ENCODE measurements at places on chromosomes 2 and 18. TPM values are rescaled to one million over a fixed set of nuclear protein-coding genes. Genes with fewer than 3 reads are reported as not detected.
A peak's percentile ranks its signal among the peaks of the same experiment; 100 is the strongest.

INPP5D gene
- 2.9 TPM for total RNA-seq

DNA sequence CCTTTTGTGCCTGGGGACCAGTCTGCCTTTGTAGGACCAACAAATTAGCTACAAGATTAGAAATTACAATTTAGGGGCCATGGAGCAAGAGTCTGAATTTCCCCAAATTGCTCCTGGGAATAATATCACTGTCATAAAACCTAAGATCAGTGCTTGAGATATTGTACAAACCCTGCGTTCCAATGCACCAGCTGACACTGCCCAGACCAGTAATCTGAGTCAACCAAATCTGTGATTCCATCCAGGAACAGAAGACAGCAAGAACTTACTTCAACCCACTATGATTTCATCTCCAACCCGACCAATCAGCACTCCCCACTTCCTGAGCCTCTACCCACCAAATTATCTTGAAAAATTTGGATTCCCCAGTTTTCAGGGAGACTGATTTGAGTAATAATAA is 1305.0 kb upstream of the NRXN1 start:
- no peak overlapping the region for H3K27ac ChIP-seq
- H3K4me1 ChIP-seq = no peaks in the 10 kb centered on the region
- no peak for DNase-seq
- no peak overlapping the region for H3K4me3 ChIP-seq
- no peaks in the 10 kb centered on the region for H3K27me3 ChIP-seq

HRH4 gene
- total RNA-seq = not detected

DNA sequence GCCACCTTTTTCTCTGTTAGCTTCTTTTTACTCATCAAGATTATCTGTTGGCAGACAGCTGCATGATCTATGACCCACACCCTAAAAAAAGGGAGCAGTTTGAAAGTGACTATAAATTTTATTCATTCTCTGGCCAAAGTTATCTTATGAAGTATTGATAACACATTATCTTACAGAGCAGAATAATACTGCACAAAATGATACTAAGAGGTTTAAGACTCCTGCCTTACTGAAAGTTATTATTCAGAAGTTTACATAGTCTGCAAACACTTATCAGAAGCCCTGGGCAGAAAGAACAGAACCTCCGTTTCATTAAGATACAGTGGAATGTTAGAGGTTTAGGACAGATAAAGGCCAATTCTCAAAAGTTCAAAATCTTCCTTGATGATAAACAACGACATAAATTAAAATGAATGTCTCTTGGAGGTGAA is 78.2 kb downstream of the ZEB2 start:
- no peak overlapping the region for H3K4me3 ChIP-seq
- peaks cover 15% of the 10 kb centered on the region for H3K27me3 ChIP-seq
- no peaks in the 10 kb centered on the region for H3K36me3 ChIP-seq
- H3K27ac ChIP-seq = no peak overlapping the region

GRCh38 chr18:22378672-22379282 is 38.9 kb downstream of the CTAGE1 start:
- H3K27me3 ChIP-seq = no peaks in the 10 kb centered on the region
- H3K4me3 ChIP-seq = no peak overlapping the region
- H3K27ac ChIP-seq = no peak overlapping the region
- H3K4me1 ChIP-seq = no peaks in the 10 kb centered on the region

DNA sequence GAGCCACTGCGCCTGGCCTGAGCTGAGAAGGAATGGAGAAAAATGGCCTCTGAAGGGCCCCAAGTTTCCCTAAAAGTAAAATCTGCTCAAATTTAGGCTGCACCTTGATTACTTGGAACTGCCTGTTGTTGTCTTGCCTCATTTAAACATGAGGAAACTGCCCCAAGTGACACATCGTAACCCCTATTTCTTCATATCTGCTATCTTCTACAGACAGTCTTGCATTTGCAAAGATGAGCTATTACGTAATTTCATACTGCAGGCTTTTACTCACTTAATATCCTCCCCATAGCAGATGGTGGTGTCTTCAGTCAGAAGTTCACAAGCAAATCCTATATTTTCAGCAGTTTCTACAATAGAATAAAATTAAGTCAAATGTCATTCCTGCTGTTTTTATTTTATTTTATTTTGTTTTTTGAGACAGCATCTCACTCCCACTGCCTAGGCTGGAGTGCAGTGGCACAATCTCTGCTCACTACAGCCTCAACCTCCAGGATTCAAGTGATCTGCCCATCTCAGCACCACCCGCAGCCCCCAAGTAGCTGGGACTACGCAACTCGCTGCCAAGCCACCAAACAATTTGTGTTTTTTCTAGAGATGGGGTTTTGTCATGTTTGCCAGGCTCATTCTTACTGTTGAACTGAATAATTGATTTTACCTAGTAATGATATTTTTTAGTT is 45.3 kb upstream of the NARS1 start:
- H3K27ac ChIP-seq = peak overlapping the region; percentile 43
- no peaks in the 10 kb centered on the region for H3K4me1 ChIP-seq
- no peaks in the 10 kb centered on the region for H3K36me3 ChIP-seq
- no peak overlapping the region for H3K4me3 ChIP-seq

DNA sequence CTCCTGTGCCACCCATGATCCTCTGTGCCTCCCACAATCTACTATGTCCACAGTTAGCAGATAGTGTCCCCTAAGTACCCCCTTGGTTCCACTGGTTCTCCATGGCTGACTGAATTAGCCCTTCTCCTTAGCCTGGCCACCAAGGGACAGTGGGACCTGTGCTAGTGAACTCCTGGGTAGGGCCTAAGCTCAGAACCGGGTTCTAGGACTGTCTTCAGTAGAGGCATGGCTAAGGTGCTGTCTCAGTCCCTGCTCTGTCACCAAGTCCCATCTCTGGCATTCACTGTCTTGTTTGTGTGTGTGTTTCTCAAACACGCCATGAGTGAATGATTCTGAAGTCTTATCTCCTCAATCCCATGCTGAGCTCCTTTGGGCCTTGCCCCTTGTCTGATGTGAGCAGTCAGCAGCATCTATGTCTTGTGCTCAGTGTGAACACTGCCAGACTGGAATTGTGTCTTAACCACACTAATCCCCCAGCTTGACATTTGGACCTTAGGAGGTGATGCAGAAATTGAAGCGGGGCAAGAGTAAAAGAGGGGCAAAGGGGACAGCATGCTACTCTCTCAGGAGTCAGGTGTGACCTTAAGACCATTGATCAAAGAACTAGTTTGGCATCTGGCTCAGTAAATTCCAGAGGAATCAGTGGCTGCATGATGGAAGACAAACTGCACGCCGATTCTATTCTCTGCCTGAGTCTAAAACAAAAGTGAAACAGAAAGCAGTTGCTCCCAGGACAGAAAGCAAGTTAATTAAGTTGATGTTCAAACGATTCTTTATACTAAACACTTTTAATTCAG is 190.5 kb downstream of the ALPK2 start:
- H3K27ac ChIP-seq = peak overlapping the region; percentile 42
- H3K4me1 ChIP-seq = peaks cover 15% of the 10 kb centered on the region
- no peak overlapping the region for H3K4me3 ChIP-seq

- no peak for DNase-seq
- no peaks in the 10 kb centered on the region for H3K36me3 ChIP-seq
- no peaks in the 10 kb centered on the region for H3K4me1 ChIP-seq
- no peak overlapping the region for H3K4me3 ChIP-seq
- no peaks in the 10 kb centered on the region for H3K27me3 ChIP-seq
These were observed 87.8 kb downstream of the LRATD1 start for GRCh38 chr2:14720319-14720718.

GRCh38 chr2:216202626-216203250 is 93.6 kb downstream of the XRCC5 start:
- H3K27me3 ChIP-seq = no peaks in the 10 kb centered on the region
- peak; percentile 44 for DNase-seq
- H3K4me3 ChIP-seq = no peak overlapping the region
- H3K27ac ChIP-seq = peak overlapping the region; percentile 64
- H3K36me3 ChIP-seq = no peaks in the 10 kb centered on the region
- no peaks in the 10 kb centered on the region for H3K4me1 ChIP-seq

- H3K27me3 ChIP-seq = no peaks in the 10 kb centered on the region
These were observed 86.0 kb downstream of the CDC42EP3 start for GRCh38 chr2:37585295-37585908.

GRCh38 chr2:26251893-26252292 is 7.2 kb downstream of the HADHB start:
- H3K4me3 ChIP-seq = no peak overlapping the region
- no peaks in the 10 kb centered on the region for H3K36me3 ChIP-seq
- no peaks in the 10 kb centered on the region for H3K27me3 ChIP-seq
- H3K27ac ChIP-seq = no peak overlapping the region

GRCh38 chr18:70553936-70554260 is 265.1 kb downstream of the SOCS6 start:
- no peaks in the 10 kb centered on the region for H3K27me3 ChIP-seq
- DNase-seq = no peak
- H3K36me3 ChIP-seq = no peaks in the 10 kb centered on the region
- no peaks in the 10 kb centered on the region for H3K4me1 ChIP-seq
- no peak overlapping the region for H3K27ac ChIP-seq

DNA sequence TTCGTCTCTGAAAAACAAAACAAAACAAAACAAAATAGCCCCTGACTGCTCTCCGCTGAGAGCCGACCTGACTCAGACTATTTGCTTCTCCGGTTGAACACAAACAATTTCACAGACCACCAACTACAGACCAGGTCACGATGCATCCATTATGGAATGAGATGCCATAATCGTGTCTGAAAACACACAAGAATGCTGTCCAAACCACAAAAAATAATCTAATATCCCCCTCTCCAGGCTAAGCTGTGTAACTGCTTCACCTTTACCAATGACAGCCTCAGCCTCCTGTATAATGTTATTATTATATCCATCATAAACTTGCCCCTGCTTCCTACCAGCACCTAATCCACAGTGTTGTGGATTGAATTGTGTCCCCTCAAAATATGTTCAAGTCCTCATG is 114.7 kb downstream of the DNAH6 start:
- no peaks in the 10 kb centered on the region for H3K27me3 ChIP-seq
- H3K4me3 ChIP-seq = no peak overlapping the region
- no peaks in the 10 kb centered on the region for H3K36me3 ChIP-seq
- peak; percentile 50 for DNase-seq

TPO gene
- not detected for total RNA-seq

- H3K4me1 ChIP-seq = no peaks in the 10 kb centered on the region
- no peaks in the 10 kb centered on the region for H3K27me3 ChIP-seq
- no peaks in the 10 kb centered on the region for H3K36me3 ChIP-seq
- H3K27ac ChIP-seq = no peak overlapping the region
- no peak for DNase-seq
These were observed 44.7 kb upstream of the EML6 start for GRCh38 chr2:54678719-54679118.

- peaks cover 13% of the 10 kb centered on the region for H3K4me1 ChIP-seq
- no peak overlapping the region for H3K27ac ChIP-seq
- no peaks in the 10 kb centered on the region for H3K27me3 ChIP-seq
- DNase-seq = no peak
These were observed 132.0 kb downstream of the RND3 start for GRCh38 chr2:150355440-150355839.

IL1F10 gene
- not detected for total RNA-seq

DNA sequence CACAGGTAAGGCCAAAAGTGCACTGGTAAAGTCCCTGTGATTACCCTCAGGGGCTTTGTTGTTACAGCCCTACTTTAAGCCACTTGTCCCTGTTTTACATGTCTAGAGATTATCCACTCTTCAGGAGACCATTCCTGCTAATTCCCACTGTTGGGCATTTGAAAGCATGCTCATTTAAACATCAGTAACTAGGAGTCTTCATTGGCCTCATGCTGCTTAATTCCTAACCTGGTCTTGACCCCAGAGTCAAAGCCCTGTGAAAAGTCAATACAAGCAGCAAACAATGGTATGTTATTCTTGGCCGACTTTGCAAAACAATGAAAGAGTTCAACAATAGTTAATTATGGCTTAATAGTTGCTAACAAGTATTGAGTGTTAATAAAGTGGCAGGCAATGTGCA is 23.2 kb downstream of the AFF3 start:
- DNase-seq = no peak
- no peak overlapping the region for H3K4me3 ChIP-seq
- no peaks in the 10 kb centered on the region for H3K4me1 ChIP-seq
- no peak overlapping the region for H3K27ac ChIP-seq
- no peaks in the 10 kb centered on the region for H3K36me3 ChIP-seq

NRBP1 gene
- total RNA-seq = 127 TPM

DNA sequence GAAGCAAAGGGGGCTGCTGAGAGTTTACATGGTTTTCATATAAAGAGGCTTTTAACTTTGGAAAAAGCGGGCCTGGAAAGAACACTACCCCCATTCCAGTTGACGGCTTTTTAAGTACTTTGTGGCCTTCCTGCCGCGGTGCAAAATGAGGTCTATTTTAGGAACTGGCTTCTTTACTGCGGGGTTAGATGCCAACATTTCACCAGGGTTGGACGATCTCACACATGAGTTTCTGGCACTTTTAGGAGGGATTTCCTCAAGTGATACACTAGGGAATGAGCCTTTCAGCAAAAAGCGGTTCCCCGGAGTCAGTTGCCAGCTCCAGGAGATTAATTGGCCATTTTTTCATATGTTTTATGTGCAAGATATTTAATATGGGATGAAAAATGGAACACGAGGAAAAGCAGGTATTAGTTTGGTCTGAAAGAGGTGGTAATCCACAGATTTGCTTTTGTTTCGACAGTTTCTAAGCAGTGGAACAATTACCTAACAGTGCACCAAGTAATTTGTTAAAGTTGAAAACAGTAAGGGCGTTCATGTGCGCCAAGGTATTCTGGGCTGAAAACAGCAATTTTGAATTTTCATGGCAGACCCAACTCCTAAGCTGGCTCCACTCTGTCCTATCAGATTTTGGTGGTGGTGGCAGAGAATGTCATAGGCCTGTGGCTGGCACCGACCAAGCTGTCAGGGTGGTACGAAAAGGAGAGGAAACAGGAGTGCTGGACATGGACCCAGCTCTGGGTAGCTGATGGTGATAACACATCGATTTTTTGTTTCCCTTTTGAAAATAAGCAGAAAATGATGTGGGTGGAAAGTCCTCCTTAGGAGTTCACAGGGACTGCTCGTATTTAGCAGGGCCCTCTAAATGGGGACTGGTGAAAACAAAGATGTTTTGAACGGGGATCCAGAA is 55.6 kb upstream of the FZD5 start:
- no peak for DNase-seq
- no peak overlapping the region for H3K4me3 ChIP-seq
- no peak overlapping the region for H3K27ac ChIP-seq
- H3K27me3 ChIP-seq = no peaks in the 10 kb centered on the region
- H3K36me3 ChIP-seq = no peaks in the 10 kb centered on the region
- peaks cover 27% of the 10 kb centered on the region for H3K4me1 ChIP-seq
